ENCODE measurements at places on chromosomes 6 and 20.

GRCh38 chr6:25431975-25432307, 152.8 kb downstream of the CARMIL1 start:
- no peak for DNase-seq

DNA sequence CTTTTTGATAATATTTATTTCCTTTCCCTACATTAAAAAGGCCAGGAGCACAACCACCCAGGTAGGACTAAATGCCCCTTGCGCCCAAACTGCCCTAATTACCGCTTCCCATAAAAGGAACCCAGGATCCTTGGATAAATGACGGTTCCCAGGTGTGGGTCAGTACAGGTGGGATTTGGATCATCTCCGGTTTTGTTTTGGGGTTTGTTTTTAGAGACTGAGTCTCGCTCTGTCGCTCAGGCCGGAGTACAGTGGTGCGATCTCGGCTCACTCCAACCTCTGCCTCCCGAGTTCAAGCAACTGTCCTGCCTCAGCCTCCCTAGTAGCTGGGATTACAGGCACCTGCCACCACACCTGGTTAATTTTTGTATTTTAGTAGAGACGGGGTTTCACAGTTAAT, 28.4 kb downstream of the ZNF217 start:
- DNase-seq = no peak

- DNase-seq = no peak
Measured at GRCh38 chr6:2229742-2230141, 15.7 kb downstream of the GMDS start.

GRCh38 chr6:143271024-143271423, 179.5 kb downstream of the ADAT2 start:
- peak; percentile 79 for DNase-seq

GRCh38 chr6:170297576-170298330, 6.9 kb upstream of the DLL1 start:
- no peak for DNase-seq

DNA sequence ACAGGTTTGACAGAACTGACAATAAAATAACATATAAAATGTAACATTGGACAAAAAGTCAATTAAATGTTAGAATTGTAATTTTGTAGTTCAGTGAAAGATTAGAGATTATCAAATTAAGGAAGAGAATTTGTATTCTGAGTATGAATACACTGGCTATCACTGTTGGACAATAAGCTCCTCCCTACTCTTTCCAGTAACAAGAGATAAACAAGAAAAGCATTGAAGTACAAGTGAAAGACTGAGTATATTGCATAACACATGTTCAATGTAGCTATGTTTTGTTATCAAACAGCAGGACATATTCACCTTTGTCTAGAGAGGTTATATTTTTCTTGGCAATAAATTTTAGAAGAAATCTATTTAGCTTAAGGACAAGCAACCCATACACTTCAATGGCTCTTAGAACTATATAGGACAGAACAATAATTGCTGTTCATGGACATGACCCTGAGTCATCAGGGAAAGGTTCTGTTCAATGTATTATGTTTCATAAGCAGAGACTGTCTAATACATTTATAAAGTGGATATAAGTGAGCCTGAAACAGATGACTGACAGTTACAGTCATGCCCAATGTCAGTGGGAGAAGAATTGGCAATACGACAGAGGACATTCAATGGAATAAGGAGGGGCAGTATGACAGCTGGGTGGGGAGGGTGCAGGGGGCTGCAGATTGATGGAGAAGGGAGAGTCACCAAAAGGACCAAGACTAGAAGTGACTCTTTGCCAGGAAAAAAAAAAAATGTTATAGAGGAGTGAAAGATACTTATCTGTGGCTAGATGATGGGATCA, 520.4 kb downstream of the FRK start:
- no peak for DNase-seq

- DNase-seq = no peak
Measured at GRCh38 chr6:53498649-53499048, 46.3 kb downstream of the GCLC start.

- DNase-seq = peak; percentile 47
Measured at GRCh38 chr6:167130712-167131684, 8.1 kb downstream of the CCR6 start.

DNA sequence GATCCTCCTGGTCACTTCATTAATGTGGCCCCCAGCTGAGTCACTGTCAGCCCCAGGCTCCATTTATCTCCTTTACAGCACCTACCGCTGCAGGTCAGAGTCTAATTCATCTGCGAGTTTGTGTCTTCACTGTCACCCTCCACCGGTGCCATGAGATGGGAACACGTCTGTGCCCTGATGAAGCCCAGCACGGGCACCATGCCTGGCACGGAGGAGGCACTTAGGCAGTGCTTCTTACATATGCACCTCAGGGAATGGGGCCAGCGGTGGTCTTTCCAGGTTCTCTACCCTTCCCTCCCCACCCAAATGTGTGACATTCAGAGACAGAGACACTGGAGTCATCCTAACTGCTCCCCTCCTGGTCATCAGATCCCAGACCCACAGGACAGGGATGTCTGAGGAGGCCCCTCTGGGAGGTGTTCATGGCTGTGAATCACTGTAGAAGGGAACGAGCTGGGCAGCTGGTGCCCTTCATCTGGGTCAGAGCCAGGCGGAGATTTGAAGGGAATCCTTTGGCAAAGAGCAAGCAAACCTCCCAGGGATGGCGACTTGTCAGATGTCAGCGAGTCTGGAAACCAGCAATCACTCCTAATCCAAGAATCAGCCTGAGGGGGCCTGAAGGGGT, 364.6 kb downstream of the PREX1 start:
- DNase-seq = no peak

GRCh38 chr6:143205131-143205535, 144.4 kb downstream of the AIG1 start:
- no peak for DNase-seq

- peak; percentile 33 for DNase-seq
Measured at GRCh38 chr6:55886185-55886836, 10.9 kb upstream of the BMP5 start.

DNA sequence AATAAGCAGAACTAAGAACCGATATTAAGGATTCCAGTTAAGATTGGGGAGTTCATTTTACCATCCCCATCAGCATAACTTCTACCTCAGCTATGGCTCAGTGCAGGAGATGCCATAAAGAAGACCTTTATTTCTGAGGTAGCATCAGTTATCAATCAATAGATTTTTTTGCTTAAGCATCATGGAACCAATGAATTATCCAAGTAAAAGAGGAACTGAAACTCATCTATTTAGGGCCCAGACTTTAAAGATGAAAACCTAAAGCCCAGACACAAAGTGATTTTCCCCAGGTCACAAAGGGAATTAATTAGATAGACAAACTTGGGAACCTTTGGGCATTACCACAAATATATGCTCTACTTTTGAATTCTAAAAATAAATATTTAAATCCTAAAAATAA, 59.2 kb upstream of the TINAG start:
- DNase-seq = no peak

Data from renal cortical epithelial cell (primary cell).